ENCODE measurements at places on chromosomes 11 and 22. TPM values are rescaled to one million over a fixed set of nuclear protein-coding genes. Genes with fewer than 3 reads are reported as not detected.

OR56A1 gene
- not detected for total RNA-seq

PGR gene
- not detected for total RNA-seq

OR51I1 gene
- total RNA-seq, result not detected

KCNE3 gene
- 48.1 TPM for total RNA-seq

OR10D3 gene
- not detected for total RNA-seq

DMC1 gene
- 1.1 TPM for total RNA-seq

PGA3 gene
- total RNA-seq, result not detected

YAP1 gene
- total RNA-seq, result 207 TPM

C22orf23 gene
- total RNA-seq, result not detected

RGL4 gene
- not detected for total RNA-seq

GRCh38 chr11:109795234-109795633 is 298.0 kb upstream of the ZC3H12C start:
- H3K27me3 ChIP-seq, result no peaks in the 10 kb centered on the region
- H3K36me3 ChIP-seq, result no peaks in the 10 kb centered on the region
- no peak overlapping the region for H3K27ac ChIP-seq
- no peak overlapping the region for H3K4me3 ChIP-seq
- H3K4me1 ChIP-seq, result no peaks in the 10 kb centered on the region

GRCh38 chr11:9263840-9264315 is 1.3 kb downstream of the DENND5A start:
- no peak for DNase-seq
- H3K36me3 ChIP-seq, result no peaks in the 10 kb centered on the region
- no peaks in the 10 kb centered on the region for H3K27me3 ChIP-seq
- H3K4me3 ChIP-seq, result peak overlapping the region; percentile 83
- H3K4me1 ChIP-seq, result peaks cover 23% of the 10 kb centered on the region
- peak overlapping the region; percentile 95 for H3K27ac ChIP-seq

DNA sequence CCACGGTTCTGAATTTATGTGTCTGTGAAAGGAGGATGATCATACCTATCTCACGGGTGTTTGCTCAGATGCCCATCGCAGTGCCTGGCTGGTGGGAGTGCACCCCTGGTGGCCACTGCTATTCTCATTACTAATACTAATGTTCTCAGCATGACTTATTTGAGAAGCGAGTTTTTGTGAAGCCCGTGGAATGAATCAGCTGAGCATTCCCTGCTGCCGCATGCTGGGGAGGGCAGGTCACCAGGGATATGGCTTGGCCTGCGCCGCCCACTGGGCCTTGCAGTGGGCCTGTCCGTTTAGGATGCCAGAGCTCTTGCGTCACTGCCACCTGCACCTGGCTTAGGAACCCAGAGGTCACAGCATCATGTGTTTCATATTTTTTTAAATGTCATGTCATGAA is 16.9 kb downstream of the CTTN start:
- no peak for DNase-seq
- peaks cover 25% of the 10 kb centered on the region for H3K36me3 ChIP-seq
- no peaks in the 10 kb centered on the region for H3K4me1 ChIP-seq
- H3K27ac ChIP-seq, result peak overlapping the region; percentile 17
- H3K4me3 ChIP-seq, result no peak overlapping the region

DNA sequence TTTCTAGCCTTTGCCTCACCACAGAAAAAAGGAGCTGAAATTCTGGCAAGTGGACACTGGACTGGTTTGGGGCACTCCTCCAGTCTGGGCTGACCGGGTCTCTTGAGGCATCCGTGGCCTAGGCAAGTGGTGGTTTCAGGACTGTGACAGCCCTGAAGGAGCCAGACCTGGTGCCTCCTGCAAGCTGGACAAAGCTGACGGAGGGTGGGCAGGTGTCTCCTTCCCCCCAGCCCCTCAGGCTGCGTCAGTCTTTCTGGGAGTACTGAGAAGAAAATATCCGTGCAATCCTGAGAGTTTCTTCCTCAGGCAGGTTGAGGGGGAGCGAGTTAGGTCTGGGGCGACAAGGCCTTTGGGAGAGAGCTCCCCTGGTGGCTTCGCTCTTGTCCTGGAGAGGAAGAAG is 4.3 kb upstream of the UCP3 start:
- no peaks in the 10 kb centered on the region for H3K27me3 ChIP-seq
- peaks cover 3% of the 10 kb centered on the region for H3K4me1 ChIP-seq

DNA sequence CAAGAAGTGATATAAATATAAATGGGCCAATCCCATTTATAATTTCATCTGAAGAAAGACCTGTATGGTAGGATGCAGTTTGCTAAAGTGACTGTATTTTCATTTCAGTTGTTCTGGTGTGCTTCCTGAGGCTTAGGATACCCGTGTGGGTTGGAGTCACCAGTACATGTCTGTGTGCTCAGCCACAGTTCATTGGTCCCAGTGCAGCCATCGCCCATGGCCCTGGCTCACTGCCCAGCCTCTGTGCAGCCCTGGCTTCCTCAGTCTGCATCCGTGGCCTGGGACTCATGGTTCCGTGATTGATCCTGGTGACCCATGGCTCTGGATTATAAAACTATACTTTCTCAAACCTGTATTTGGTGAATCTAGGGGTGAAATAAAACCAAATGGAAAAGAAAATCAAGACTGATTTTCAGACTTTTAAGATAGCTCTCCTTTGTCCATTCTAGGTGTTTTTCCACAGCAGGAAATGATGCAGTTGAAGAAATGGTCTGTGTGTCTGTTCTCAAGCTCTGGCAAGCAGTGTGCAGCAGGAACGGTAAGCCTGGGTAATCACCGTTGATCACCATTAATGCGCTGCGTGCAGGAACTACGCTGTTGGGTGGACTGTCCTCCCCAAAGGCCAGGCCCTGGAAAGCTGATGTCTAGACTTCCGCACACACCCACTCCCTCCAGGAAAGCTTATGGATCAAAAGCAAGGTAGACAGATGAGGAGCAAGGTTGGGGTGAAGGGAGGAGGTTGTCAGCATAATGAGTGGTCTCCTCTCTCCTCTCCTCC is 27.2 kb downstream of the TTC12 start:
- peaks cover 4% of the 10 kb centered on the region for H3K4me1 ChIP-seq
- H3K4me3 ChIP-seq, result no peak overlapping the region
- no peak overlapping the region for H3K27ac ChIP-seq
- H3K36me3 ChIP-seq, result 0 out of 2 replicates have a peak, but pooled peaks cover 2% of the 10 kb centered on the region
- H3K27me3 ChIP-seq, result no peaks in the 10 kb centered on the region

- no peak overlapping the region for H3K27ac ChIP-seq
- H3K27me3 ChIP-seq, result 0 out of 2 replicates have a peak, but pooled peaks cover 1% of the 10 kb centered on the region
- H3K36me3 ChIP-seq, result no peaks in the 10 kb centered on the region
These were observed 21.6 kb upstream of the SLC36A4 start for GRCh38 chr11:93219440-93219839.

GRCh38 chr22:49356428-49356827 is 471.2 kb downstream of the BRD1 start:
- H3K4me1 ChIP-seq, result no peaks in the 10 kb centered on the region
- DNase-seq, result no peak
- H3K27me3 ChIP-seq, result no peaks in the 10 kb centered on the region
- no peak overlapping the region for H3K4me3 ChIP-seq

GRCh38 chr11:12358302-12359188 is 18.8 kb upstream of the PARVA start:
- H3K4me3 ChIP-seq, result no peak overlapping the region
- no peak for DNase-seq
- H3K27me3 ChIP-seq, result no peaks in the 10 kb centered on the region
- H3K36me3 ChIP-seq, result no peaks in the 10 kb centered on the region

DNA sequence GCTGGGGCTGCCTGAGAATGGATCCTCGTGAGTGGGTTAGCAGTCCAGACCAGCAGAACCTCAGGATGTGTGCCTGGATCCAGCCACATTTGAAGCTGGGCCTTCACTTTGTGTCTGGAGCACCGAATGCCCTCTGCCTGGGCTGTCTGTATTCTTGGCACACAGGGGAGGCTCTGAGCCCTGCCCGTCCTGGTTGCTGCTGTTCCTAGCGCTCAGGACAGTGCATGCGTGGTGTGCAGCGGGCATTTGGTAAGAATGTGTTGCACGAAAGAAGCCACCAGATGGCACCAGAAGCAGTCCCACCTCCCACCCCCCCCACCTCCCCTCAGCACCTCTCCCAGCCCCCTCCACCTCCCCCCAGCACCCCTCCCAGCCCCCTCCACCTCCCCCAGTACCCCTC is 4.1 kb upstream of the MAPK11 start:
- DNase-seq, result no peak
- peak overlapping the region; percentile 38 for H3K27ac ChIP-seq
- no peaks in the 10 kb centered on the region for H3K27me3 ChIP-seq
- peaks cover 7% of the 10 kb centered on the region for H3K36me3 ChIP-seq

DNA sequence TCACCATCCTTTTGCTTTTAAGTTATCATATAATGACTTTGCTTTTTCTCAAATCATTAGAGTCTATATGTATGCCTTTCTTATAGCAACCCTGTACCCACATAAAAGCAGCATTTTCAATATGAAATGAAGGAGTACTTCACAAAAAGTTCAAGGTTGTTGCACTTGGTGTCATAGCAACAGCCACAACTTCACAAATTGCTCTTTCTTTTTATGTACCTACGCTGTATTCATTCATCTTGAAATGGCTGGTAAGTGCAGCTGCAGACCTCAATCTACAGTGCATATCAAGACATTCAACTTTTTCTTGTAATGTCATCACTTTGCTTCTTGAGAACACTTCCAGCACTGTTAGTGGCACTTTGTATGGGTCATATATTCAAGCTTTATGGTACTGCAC is 18.6 kb downstream of the CWC15 start:
- no peaks in the 10 kb centered on the region for H3K36me3 ChIP-seq
- no peak for DNase-seq
- no peak overlapping the region for H3K4me3 ChIP-seq
- H3K4me1 ChIP-seq, result no peaks in the 10 kb centered on the region

GRCh38 chr11:86765203-86765602 is 35.1 kb upstream of the PRSS23 start:
- H3K4me3 ChIP-seq, result no peak overlapping the region
- DNase-seq, result no peak
- peak overlapping the region; percentile 62 for H3K27ac ChIP-seq

DNA sequence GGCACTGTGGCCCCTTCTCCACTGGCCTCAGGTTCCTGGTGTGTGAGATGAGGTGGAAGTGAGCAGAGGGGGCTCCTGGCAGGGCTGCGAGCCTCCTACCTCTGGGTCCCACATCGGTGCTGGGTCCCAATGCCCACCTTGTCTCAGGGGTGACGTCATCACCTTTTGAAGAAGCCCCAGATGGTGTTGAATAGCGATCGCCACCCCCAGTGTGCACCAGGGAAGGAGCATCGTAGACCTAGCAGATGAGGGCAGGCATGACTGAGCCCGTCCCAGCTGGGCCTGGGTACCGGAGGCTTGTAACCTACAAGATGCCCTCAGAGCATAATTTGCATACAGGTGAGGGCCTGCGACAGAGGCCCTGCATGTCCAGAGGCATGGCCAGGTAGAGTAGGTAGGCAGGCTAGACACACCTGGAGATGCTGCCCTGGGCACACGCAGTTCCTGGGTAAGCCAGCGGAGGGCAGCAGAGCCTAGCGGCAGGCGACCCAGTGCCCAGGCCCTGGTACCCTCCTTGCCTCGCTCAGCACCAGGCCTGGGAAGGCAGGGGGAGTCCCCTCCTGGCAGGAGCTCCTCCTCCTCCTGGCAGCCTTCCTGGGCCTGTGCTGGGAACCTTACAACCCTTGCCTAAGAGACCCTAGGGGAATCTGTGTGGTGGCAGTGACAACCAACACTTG is 52.5 kb downstream of the TPCN2 start:
- no peak overlapping the region for H3K4me3 ChIP-seq
- peak; percentile 82 for DNase-seq
- peaks cover 6% of the 10 kb centered on the region for H3K4me1 ChIP-seq
- H3K27ac ChIP-seq, result no peak overlapping the region
- H3K27me3 ChIP-seq, result no peaks in the 10 kb centered on the region
- no peaks in the 10 kb centered on the region for H3K36me3 ChIP-seq

- no peaks in the 10 kb centered on the region for H3K36me3 ChIP-seq
- no peaks in the 10 kb centered on the region for H3K27me3 ChIP-seq
- DNase-seq, result no peak
- H3K4me1 ChIP-seq, result no peaks in the 10 kb centered on the region
- H3K27ac ChIP-seq, result no peak overlapping the region
- no peak overlapping the region for H3K4me3 ChIP-seq
These were observed 1.7 kb downstream of the SAMM50 start for GRCh38 chr22:43956805-43957463.
